ENCODE measurements at places on chromosomes 7 and 10.

DNA sequence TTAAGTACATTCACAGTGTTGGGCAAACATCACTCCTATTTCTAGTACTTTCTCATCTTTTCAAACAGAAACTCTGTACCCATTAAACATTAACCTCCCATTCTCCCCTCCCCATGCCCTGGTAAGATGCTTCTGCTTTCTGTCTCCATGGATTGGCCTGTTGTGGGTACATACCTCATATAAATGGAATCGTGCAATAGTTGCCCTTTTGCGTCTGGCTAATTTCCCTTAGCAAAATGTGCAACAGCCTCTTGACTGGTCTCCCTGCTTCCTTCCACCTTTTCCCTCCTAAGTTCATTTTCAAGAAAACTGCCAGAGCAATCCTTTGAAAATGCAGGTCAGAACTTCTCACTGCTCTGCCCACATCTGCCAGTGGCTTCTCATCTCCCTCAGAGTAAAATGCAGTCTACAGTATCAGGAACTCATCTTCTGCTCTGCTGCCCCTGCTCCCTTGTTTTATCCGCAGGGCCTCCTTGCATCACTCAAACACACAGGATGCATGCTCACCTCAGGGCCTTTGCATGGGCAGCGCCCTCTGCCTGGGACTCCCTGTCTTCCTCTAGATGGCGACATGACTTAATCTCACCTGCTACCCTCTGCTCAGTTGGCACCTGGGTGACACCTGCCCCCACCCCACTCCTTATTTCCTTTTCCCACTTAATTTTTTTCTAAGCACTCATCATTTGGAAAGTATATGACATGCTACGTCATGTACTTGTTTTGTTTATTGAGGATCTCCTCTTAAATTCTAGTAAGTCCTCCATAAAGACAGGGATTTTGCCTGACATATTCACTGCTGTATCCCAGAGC lies 44.3 kb upstream of the ECHDC3 start:
- peak; percentile 23 for DNase-seq

GRCh38 chr10:21184216-21184615 lies 287.1 kb upstream of the NEBL start:
- DNase-seq = no peak

DNA sequence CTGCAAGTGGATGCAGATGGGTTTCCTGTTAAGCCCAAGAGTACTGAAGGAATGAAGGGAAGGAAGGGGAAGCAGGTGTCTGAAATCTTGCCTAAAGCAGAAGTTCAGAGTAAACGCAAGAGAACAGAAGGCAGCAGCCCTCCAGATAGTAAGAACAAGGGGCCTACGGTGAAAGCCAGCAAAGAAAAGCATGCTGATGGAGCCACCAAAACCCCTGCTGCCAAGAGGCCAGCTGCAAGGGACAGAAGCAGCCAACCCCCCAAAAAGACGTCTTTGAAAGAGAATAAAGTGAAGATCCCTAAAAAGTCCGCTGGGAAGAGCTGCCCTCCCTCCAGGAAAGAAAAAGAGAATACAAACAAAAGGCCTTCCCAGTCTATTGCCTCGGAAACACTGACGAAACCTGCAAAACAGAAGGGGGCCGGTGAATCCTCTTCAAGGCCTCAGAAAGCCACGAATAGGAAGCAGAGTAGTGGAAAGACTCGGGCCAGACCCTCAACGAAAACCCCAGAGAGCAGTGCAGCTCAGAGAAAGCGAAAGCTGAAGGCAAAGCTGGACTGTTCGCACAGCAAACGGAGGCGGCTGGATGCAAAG lies 152.5 kb downstream of the LCOR start:
- DNase-seq = no peak

DNA sequence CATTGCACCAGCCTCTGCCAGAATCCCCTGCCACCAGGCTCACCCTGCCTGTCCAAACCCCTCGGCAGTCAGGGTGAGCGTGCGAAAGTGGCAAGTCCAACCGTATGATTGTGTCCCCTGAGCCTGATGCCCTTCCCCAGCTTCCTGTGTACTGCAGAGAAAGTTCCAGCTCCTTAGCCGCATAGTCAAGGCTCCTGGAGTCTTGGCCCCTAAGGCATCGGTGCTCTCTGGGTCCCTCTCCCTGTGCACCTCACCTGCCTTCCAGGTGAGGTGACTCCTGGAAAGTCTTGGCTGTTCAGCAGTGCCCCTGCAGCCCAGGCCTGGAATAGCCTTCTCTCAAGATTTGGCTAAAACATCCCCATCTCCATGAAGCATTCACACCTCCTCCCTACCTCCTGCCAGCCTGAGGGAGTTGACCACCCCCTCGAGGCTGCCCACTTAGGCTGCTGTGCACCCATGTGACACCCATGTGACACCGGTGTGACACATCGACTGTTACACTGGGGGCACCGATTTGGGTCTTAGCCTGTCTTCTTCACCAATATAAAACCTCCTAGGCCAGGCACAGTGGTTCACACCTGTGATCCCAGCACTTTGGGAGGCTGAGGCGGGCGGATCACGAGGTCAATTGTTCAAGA lies 56.1 kb upstream of the ELN start:
- no peak for DNase-seq

GRCh38 chr10:16117305-16117695 lies 257.0 kb upstream of the MINDY3 start:
- no peak for DNase-seq

DNA sequence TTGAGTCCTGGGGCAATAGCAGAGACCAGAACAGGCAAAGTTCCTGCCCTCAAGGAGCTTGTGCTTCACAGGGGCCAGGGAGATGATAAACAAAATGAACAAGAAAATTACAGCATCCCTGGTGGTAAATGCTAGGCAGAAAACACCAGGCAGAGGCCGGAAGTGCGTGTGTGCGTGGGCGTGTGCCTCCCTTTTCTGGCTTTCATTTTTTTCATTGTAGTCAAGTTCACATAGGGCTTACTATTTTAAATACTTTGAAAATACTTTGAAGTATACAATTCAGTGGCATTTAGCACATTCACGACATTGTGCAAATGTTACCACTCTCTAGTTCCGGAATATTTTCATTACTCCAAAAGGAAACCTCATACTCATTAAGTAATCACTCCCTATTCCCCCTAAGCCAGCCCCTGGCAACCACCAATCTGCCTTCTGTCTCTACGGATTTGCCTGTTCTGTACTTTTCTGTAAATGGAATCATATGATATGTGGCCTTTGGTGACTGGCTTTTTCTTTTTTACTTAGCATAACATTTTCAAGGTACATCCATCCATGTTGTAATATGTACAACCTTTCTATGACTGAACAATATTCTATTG lies 88.1 kb upstream of the PDCD4 start:
- DNase-seq = no peak

- DNase-seq = no peak
These were observed 991.3 kb downstream of the LRMDA start for GRCh38 chr10:76422769-76423168.

DNA sequence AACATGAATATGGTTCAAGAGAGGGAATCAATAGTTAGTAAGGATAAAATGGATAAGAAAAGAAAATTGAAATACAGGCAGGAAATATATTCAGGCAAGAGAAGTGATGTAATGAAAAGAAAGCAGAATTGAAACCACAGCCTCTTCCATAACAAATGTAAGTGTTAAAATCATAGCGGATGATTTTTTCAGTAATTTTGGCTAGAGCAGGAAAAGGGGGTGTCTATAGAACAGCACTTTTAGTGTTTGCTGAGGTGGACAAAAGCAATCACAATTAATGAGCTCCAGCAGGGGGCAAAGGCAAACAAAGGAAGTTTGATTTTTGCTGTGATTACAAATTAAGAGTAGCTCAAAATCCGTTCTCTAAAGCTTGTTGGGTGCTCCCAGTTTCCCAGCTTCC lies 79.0 kb downstream of the TRIL start:
- DNase-seq = no peak

DNA sequence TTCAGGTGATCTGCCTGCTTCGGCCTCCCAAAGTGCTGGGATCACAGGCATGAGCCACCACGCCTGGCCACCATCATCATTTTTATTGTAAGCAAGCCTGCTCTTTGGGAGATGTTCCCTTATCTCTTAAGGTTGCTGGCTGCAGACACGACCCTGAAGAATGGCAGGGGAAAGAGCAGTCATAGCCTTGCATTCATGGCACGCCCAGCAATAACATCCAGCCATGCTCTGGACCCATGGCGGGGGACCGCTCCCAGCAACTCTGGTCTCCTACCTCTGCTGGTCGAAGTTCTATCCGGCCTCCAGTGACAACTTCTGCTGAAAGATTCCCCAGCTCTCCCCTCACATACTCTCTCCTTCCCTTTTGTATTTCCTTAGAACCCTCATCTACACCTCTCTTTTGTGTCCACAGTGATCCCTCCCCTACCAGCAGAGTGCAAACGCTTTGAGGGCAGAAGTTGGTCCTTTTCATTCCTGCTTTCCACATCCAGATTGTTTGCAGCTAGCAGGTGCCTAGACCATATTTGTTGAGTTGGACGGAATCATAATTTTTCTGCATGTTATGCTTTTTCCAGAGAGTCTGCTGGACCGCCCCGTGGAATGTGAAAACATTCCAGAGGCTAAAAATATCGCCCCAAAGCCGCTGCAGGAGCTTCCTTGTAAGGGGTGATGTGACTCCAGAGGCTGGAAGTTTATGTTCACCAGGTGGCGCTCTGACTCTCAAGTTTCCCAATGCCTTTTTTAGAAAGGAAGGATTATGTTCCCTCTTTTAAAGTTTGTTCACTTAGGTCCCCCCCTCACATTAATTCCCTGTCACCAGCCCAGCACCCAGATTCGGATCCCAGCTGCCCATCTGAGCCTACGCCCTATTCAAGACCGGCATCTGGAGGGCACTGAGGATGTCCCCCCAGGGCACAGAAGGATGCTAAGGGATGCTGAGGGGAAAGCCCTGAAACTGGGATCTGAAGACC lies 4.3 kb upstream of the MARVELD1 start:
- peak; percentile 47 for DNase-seq

DNA sequence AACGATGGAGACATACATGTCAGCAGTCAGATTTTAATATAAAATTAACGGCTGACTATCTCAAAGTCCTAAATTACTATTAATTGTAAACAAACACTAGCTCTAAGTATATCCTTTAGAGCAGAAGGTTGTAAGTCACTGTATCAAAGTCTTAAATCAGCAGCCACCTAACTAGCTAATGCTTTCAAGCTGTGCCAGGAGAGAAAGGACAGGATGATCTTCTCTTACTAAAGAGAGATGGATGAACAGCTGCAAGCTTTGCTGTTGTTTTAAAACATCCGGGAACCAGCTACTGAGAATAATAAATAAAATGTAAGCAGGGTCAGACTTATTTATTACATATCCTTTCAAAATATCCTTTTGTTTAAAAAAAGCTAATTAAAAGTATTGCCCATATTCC lies 24.0 kb upstream of the ABLIM1 start:
- DNase-seq = no peak

GRCh38 chr10:84306751-84307384 lies 21.5 kb upstream of the CCSER2 start:
- no peak for DNase-seq

- DNase-seq = no peak
These were observed 10.2 kb upstream of the LMOD2 start for GRCh38 chr7:123645516-123645915.

All from hematopoietic multipotent progenitor cell treated with erythropoietin and hydrocortisone succinate and interleukin-3 and kit ligand, for 15 days (in vitro differentiated cells).